ENCODE measurements at places on chromosomes 6 and 20.

GRCh38 chr20:1619861-1620444 is at the start of gene SIRPB1:
Gene SIRPB1 (minus strand): TSS chr20:1620009. CDS start chr20:1619944, 65 bp downstream.
- no peak for DNase-seq

DNA sequence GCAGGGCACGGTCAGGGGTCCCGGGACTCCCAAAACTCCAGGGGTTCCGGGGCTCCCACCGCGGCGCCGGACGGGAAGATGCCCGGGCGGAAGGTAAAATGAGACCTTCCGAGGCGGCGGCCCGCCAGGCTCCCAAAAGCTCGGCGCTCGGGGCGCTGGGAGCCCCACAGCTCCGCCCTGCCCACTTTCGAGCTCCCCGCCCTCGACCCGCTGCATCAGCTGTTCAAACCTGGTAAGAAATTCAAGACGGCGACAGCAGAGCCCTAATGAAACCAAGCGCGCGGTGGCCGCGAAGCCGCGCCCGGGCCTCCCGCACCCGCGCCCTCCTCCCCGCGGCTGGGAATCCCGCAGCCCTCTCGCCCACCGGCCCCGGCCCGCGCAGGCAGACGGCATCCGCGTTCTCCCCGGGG is 369 bp downstream of the SLC4A11 start:
- DNase-seq: no peak

DNA sequence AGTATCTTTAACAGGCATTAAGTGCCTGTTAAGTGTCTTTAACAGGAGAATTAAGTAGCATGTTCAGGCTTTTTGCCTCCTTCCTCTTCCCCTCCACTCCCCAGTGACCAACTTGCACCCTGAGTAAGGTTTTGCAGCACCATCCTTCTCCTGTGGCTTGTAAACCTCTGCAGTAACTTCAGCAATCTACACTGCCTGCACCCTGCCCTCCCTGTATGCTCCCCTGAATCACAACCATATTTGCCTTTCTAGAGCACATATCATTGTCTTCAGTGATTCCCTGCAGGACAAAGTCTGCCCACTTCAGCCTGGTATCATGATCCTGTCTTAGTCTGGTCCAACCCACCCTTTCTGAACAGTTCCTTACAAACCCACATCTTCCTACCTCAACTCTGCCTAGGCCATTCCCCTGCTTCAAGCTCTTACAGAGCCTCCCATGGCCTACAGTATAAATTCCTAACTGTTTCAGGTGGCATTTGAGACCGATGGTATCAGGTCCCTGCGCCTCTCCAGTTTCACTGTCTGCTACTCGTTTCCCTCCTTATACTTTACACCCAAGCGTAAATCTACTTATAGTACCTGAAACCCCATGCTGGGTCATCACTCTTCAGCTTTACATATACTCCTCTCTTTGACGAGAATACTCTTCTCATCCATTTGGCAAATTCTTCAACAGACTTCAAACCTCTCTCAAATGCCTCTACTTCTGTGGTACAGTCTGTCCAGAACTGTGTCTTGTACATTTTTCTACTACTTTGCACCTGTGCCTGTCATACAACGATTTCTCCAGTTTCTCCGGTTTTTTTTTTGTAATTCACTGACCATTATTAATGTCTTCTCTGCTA is 69.8 kb downstream of the ZHX3 start:
- no peak for DNase-seq

- DNase-seq: no peak
These were observed 67.3 kb upstream of the E2F3 start for GRCh38 chr6:20334334-20334733.

- no peak for DNase-seq
These were observed 253.0 kb downstream of the RFPL4B start for GRCh38 chr6:112600168-112600567.

GRCh38 chr20:50023116-50023805 is 40.5 kb downstream of the SNAI1 start:
- no peak for DNase-seq

GRCh38 chr6:18279422-18279821 is 15.1 kb upstream of the DEK start:
- DNase-seq: no peak

DNA sequence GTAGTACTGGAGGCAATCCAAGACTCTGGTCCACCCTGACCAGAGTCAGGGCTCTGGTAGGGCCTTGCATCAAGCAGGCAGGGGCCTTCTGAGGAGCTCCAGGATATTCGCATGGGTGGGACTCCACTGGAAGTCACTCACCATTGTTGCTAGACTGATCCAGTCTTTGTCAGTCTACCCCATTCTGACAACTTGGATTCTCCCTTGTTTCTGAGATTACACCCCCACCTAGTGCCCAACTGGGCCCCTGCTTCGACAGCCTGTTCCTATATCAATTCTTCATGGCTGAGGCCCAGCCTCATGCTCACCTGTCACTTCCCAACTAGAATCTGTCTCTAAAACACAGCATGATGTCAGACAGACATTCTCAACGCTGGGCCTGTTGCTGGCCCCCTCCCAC is 5.2 kb downstream of the SLC35D3 start:
- DNase-seq: no peak

DNA sequence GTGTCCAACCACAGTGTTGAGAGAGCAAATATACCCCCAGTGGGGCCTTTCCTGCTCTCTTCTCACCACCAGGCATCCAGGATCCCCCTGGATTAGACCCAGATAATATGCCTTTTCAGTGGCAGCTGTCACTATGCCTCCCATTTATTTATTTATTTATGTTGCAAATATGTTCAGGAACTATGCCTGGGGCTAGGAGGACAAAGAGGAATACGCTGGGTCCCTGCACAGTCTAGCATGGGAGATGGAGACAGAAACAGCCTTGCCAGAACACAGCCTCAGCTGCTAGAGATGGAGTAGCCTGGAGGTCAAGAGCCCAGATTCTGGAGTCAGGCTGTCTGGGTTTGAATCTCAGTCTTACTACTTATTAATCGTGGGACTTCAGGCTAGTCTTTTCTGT is 74.6 kb upstream of the LRFN2 start:
- no peak for DNase-seq

GRCh38 chr20:7770046-7770445 is 170.2 kb downstream of the HAO1 start:
- no peak for DNase-seq

GRCh38 chr6:33142501-33143070 is 49.7 kb downstream of the COL11A2 start:
- DNase-seq: no peak

Measured in stimulated activated CD8-positive, alpha-beta memory T cell treated with anti-CD3 and anti-CD28 coated beads, Interleukin-7, amount 100 ng/mL, for 1 hour (primary cell).